ENCODE measurements at places on chromosomes 3 and 15.

- DNase-seq: no peak
Observed at GRCh38 chr3:29465836-29466235, 185.0 kb downstream of the RBMS3 start.

- DNase-seq: no peak
Observed at GRCh38 chr3:189530822-189531221, 100.4 kb upstream of the TP63 start.

DNA sequence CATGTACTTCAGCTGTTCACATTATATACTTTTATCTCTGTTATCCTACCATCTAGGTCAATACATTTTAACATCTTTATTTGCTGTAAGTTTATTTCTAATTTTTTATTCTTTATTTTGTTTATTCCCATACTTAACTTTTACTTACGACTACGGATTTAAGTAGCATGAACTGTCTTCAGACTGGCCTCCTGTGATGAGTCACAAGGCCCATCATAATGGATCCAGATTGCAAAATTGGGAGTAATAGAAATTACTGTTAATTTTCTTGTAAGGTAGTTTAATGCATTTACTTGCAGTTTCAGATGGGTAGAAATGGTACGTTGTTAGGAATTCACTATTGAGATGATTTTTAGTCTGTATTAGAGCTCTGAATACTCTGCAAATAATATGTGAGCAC, 45.9 kb downstream of the PPARG start:
- DNase-seq: no peak

GRCh38 chr15:77526595-77527163, 106.0 kb downstream of the HMG20A start:
- DNase-seq: no peak

DNA sequence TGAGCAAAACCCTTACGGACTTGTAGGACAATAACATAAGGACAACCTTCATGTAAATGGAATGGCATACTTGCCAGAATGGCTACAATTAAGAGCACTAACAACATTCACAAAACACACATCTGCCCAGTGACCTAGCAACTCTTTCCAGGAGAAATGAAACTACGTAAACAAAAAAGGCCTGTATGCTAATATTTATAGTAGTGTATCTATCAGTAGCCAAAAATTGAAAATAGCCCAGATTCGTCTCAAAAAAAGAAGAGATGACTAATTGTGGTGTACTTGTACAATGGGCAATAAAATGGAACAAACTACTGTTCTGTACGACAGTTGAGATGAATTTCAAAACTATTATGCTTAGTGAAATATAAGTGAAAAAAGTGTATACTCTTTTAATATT, 38.4 kb downstream of the CMC1 start:
- DNase-seq: no peak

- DNase-seq: no peak
Observed at GRCh38 chr15:94305133-94305532, 73.8 kb downstream of the MCTP2 start.

- DNase-seq: no peak
Observed at GRCh38 chr3:171339598-171339997, 120.6 kb downstream of the TNIK start.
